Karpas-422 (cell line): ENCODE measurements at places on chromosomes 11 and 22.

DNA sequence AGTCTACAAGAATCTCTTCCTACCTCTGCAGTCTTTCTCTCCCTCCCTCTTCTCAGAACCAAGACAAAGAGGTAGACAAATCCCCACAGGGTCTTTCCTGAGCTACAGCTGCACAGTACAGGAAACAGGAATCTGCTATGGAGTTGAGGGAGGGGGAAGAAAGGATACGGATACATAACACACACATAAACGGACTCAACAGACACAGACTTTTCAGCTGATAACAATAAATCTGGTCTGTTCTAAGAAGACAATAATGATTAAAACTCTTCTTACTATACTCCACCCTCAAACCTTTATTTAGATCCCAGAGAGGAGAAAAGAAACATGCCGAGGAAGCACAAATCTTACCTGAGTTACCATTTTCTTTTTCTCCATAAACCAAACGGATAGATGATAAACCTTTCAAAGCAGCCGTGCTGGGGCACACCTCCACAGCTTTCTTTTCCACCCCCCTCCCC, 122.2 kb downstream of the APOL5 start:
- DNase-seq: peak; percentile 20
- H3K36me3 ChIP-seq: no peaks in the 10 kb centered on the region
- H3K4me3 ChIP-seq: no peak overlapping the region
- H3K27ac ChIP-seq: no peak overlapping the region

- H3K27me3 ChIP-seq: no peaks in the 10 kb centered on the region
- no peaks in the 10 kb centered on the region for H3K36me3 ChIP-seq
- no peaks in the 10 kb centered on the region for H3K4me1 ChIP-seq
- DNase-seq: no peak
These were observed 226.3 kb downstream of the OPCML start for GRCh38 chr11:133306019-133306418.

- no peaks in the 10 kb centered on the region for H3K27me3 ChIP-seq
- no peak overlapping the region for H3K27ac ChIP-seq
- H3K36me3 ChIP-seq: peaks cover 82% of the 10 kb centered on the region
- DNase-seq: no peak
These were observed 55.7 kb downstream of the ATM start for GRCh38 chr11:108278546-108278945.

DNA sequence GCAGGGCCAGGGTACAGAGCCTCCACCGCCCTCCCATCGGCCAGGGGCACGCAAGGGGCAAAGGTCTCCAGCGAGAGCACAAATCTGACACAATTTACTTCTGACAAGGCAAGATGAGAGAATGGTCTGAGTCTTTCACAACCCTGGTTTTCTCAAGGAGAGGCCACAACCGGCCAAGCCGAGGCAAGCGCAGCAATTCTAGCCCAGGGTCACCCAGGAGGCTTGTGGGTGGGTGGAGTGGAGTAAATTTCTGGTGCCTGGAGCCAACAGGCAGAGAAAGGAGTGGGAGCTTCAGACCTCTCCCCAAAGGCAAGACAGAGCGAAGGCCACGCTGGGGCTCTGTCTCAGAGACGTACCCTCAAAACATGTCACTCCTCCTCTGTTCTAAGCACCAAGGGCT, 9.3 kb downstream of the LARGE2 start:
- peaks cover 15% of the 10 kb centered on the region for H3K36me3 ChIP-seq
- H3K4me3 ChIP-seq: peak overlapping the region; percentile 23; the same call in 1 of the 2 replicates
- peaks cover 81% of the 10 kb centered on the region for H3K4me1 ChIP-seq
- DNase-seq: no peak
- H3K27me3 ChIP-seq: no peaks in the 10 kb centered on the region

DNA sequence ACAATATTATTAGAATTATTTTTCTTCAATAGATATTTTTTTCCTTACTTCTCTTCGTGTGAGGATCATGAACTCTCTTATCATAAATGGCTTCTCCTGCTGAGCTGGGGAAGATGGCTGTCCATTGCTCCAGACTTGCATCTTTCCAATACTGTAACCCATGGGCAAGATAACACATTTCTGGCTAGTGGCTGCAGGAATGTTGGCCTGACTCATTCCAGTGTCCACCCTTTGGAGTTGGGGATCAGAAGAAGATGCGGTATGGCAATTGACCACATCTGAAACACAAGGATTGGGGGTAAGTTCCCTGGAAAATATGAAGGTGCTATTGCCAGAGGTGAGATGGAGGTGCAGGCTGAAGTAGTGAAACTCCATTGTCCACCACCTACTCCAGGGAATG, 92.8 kb downstream of the FAR1 start:
- no peaks in the 10 kb centered on the region for H3K27me3 ChIP-seq
- H3K4me1 ChIP-seq: no peaks in the 10 kb centered on the region
- H3K27ac ChIP-seq: no peak overlapping the region
- no peak for DNase-seq
- H3K4me3 ChIP-seq: no peak overlapping the region

DNA sequence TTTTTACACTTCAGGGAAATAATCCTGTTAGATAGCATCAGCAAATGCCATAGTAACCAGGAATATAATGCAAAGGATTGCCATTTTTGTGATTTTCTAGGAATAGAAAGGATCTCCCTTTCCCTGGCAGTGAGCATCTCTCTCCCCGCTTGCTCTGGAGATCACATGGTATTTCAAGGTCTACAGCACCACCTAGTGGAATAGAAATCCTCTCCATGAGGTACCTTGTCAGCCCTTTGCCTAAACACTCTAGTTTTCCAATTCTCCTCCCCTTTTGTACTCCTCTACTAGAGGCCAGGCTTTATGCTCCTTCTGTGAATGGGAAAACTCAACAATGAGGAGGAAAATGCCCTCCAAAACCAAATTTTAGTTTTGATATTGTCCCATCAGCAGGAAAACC, 78.4 kb downstream of the XRRA1 start:
- H3K4me1 ChIP-seq: no peaks in the 10 kb centered on the region
- peaks cover 83% of the 10 kb centered on the region for H3K36me3 ChIP-seq
- no peaks in the 10 kb centered on the region for H3K27me3 ChIP-seq
- H3K27ac ChIP-seq: no peak overlapping the region
- no peak overlapping the region for H3K4me3 ChIP-seq

- H3K27ac ChIP-seq: peak overlapping the region; percentile 99
- H3K4me1 ChIP-seq: peaks cover 66% of the 10 kb centered on the region
- peak; percentile 89 for DNase-seq
- H3K36me3 ChIP-seq: 0 out of 2 replicates have a peak, but pooled peaks cover 4% of the 10 kb centered on the region
These were observed 4.3 kb downstream of the SBF1 start for GRCh38 chr22:50470491-50470890.

DNA sequence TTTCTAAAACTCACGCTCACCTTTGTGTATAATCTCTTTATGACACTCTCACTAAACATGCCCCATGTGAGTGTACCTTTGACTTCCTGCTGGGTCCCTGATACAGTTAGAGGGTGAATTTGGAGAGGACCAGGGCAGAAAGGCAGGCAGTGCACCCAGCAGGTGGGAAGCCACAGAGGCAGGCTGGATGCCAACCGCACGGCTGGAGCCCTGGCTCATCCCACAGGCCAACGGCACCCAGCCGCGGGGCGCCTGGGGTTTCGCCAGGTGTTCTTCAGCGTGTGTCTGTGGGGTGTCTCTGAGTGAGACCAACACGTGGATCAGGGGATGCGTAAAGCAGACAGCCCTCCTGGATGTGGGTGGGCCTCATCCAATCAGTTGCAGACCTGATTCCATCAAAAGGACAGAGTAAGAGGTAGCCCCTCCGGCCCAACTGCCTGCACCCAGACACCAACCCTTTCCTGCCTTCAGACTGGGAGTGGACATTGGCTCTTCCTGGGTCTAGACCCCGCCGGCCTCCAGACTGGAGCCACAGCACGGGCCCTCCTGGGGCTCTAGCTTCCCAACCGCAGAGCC, 51.6 kb downstream of the DHCR7 start:
- H3K27ac ChIP-seq: no peak overlapping the region
- no peaks in the 10 kb centered on the region for H3K4me1 ChIP-seq
- DNase-seq: no peak

- H3K27me3 ChIP-seq: no peaks in the 10 kb centered on the region
- no peaks in the 10 kb centered on the region for H3K36me3 ChIP-seq
- no peak for DNase-seq
- no peak overlapping the region for H3K4me3 ChIP-seq
- no peaks in the 10 kb centered on the region for H3K4me1 ChIP-seq
- no peak overlapping the region for H3K27ac ChIP-seq
These were observed 57.5 kb upstream of the PITPNB start for GRCh38 chr22:27976586-27976985.
